ENCODE measurements at places on chromosomes 4 and X.

DNA sequence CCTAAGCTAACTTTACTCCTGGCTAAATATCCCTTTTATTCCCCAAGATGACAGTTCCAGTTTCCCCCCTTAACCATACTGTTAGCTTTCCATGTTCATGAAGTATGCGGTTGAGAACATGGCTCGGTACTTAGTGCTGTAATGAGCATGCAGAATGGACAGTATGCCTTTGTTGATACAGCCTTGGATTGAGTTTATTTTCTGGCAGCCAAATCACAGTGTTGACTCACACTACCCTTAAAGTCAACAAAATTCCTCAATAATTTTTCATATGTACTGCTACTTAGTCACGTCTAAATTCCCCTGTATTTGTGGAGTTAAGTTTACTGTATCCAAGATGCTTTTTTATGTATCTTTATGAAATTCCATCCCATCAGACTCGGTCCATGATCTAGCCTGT lies 1.4 kb upstream of the VEGFC start:
- DNase-seq = no peak

DNA sequence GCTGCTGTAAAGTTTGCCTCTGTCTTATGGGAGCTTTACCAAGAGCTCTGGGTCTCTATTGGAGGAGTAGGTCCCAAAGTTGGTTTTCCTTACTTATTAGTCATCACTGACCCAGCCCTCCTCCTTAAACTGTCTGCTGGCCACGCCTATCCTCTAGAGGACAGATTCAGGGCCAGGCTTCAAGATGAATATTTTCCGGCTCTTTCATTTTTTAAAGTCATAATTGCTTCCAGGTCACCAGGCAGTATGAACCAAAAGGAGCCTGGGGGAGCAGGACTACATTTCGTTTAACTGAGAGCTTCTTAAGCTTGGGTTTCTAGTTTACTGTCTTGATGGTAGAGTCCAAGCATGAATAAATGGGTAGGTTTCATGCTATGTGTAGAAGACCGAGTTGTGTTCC lies 13.7 kb downstream of the BCORL1 start:
- no peak for DNase-seq

- no peak for DNase-seq
Observed at GRCh38 chrX:97446298-97446882, 562.7 kb downstream of the RPA4 start.

GRCh38 chr4:165879641-165880040 lies 6.6 kb downstream of the TLL1 start:
- no peak for DNase-seq

DNA sequence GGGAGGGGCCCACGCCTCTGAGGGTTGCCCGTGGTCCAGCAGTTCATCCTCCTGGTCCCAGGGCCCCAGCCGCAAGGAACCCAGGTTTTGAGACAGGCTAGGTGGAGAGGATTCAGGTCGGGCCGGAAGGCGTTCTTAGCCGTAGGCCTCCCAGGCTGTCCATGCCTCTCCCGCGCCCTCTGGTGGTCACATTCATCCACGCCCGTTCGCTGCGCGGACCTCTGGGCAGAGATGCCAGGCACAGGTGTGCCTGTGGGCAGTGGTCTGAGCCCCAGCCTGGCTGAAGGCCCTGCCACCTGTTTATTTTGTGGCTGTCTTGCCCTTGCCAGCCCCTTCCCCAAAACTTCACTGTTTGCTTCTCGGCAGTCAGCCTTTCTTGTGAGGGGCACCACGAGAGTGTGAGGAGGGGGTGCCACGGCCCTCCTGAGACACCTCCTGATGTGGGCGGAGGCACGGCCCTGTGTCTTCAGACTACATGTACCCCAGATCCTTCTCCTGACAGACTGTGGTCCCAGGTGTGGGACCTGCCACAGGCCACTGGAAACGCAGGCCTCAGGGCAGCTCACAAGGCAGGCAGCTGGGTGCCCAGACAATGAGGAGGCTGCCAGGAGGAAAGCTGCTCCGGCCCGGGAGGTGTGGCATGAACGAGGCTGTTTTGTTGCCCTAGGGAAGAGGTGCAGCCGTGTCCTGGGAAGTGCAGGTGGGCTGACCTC lies 5.0 kb downstream of the UVSSA start:
- no peak for DNase-seq

GRCh38 chr4:81758574-81759264 lies 287.0 kb upstream of the RASGEF1B start:
- no peak for DNase-seq

DNA sequence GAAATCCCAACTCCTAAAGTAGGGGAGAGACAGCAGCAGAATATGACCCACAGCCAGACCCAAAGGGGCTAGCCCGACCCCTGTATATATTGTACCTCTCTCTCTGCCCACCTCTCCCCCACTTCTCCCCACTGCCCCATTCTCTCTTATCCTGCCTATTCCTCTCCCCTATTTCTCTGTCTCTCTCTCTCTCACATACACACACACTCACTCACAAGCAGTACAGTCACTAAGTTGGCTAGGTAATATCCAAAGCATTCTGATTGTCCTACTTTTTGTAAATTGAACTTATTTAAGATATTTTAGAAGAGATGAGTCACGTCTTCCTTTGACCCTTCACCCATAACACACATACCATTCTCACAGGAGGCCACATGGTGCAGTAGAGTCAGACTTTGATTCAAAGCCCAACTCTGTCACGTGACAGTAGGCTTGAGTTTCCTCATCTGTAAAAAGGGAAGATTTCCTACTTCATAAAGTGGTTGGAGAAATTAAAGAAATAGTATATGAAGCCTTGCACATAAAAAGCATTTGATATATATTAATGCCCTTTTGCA lies 29.5 kb downstream of the SRPX2 start:
- no peak for DNase-seq

GRCh38 chrX:19912-20571 lies 261.1 kb upstream of the PLCXD1 start:
- peak; percentile 52 for DNase-seq

DNA sequence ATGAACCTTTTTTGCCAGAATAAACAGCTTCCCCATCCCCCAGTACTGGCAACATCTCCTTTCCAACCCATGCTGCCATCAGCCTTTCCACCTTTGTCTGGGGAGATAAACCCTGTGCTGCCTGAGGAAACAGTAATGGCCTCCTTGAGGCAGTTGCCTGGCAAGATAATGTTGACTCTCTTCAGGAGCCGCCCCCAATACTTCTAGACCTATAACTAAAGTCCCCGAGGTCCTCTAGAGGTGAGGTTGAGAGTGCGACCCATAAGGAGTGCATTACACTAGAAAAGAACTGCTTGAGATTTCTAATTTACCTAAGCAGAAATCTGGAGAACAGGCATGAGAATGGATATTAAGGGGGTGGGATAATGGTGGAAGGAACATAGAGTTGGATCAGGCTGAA lies 963.2 kb upstream of the PCDH7 start:
- DNase-seq = no peak

DNA sequence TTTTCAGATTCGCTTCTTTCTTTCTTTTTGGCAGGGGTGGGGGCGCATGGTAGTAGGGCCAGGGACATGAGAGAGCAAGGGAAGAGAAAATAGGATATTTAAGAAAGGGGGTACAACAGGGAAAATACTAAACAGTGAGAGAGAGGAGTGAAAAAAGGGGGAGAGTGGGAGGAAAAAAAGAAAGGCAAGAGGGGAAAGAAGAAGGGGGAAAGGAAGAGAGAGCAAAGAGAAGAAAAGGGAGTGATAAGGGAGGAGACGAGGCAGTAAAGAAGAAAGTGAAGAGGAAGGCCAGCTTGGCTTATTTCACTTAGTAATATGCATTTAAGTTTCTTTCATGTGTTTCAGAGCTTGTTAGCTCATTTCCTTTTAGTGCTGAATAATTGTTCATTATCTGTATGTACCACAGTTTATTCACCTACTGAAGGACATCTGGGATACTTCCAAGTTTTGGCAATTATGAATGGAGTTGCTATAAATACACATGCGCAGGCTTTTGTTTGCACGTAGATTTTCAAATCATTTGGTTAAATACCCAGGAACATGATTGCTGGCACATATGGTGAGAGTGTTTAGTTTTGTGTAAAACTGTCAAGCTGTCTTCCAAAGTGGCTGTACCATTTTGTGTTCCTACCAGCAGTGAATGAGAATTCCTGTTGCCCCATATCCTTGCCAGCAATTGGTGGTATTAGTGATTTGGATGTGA lies 37.3 kb downstream of the CASP6 start:
- DNase-seq = no peak

- DNase-seq = no peak
Observed at GRCh38 chr4:26583538-26583864, 383 bp upstream of the TBC1D19 start.

DNA sequence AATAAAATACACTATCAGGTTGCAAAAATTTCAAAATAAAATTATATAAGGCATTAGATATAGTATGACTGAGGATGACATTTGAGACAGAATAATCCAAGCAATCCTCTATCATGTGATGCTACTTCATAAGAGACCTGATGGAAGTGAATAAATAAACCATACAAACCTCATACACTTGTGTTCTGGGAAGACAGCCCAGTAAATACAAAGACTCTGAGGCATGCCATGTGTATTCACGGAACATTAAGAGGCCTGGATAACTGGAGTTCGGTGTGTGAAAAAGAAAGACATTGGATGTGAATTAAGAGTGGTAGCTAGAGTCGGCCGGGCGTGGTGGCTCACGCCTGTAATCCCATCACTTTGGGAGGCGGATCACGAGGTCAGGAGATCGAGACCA lies 364.2 kb downstream of the ADAM29 start:
- DNase-seq = no peak

- DNase-seq = no peak
Observed at GRCh38 chr4:37803348-37803973, 23.0 kb upstream of the PGM2 start.

- DNase-seq = no peak
Observed at GRCh38 chr4:67910585-67910905, 26.7 kb upstream of the TMPRSS11D start.

- no peak for DNase-seq
Observed at GRCh38 chrX:34629572-34629971, 27.5 kb downstream of the TMEM47 start.

GRCh38 chr4:78799551-78800495 lies 23.7 kb downstream of the BMP2K start:
- DNase-seq = no peak

GRCh38 chrX:10633722-10634121 lies 13.3 kb upstream of the MID1 start:
- no peak for DNase-seq

DNA sequence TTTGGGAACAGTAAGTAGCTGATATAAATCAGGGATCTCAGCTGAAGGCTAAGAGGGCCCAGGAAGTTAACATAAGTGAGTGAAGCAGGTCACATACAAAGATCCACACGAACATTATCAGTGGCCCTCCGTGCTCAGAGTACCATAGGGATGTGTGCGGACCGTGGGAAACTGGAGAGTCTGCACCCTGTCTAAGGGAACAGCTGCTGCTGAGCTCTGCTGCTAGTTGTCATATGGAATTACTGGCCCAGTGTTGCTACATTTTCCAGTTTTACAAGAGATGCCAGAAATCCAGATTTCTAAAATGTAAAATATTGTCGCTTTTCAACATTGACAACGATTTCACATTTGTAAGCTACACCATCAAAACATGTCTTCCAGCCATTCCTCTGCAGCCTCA lies 90.5 kb downstream of the RTL5 start:
- DNase-seq = peak; percentile 40

DNA sequence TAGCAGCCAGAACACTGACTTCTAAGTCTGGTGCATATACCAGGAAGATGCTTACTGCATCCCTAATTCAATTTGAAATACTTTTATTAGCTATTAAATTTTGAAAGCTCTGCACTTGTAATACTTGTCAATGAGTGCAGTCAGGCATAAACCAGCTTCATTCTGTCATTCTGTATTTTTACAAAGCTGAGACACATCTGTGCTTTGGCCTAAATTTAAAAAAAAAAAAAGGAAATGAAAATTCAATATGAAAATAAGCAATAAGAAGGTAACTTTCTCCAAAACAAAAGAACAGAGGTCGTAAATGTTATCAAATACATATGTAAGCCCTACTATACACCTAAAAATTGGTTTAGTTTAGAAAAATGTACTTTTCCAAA lies 7.0 kb downstream of the SMIM14 start:
- no peak for DNase-seq

DNA sequence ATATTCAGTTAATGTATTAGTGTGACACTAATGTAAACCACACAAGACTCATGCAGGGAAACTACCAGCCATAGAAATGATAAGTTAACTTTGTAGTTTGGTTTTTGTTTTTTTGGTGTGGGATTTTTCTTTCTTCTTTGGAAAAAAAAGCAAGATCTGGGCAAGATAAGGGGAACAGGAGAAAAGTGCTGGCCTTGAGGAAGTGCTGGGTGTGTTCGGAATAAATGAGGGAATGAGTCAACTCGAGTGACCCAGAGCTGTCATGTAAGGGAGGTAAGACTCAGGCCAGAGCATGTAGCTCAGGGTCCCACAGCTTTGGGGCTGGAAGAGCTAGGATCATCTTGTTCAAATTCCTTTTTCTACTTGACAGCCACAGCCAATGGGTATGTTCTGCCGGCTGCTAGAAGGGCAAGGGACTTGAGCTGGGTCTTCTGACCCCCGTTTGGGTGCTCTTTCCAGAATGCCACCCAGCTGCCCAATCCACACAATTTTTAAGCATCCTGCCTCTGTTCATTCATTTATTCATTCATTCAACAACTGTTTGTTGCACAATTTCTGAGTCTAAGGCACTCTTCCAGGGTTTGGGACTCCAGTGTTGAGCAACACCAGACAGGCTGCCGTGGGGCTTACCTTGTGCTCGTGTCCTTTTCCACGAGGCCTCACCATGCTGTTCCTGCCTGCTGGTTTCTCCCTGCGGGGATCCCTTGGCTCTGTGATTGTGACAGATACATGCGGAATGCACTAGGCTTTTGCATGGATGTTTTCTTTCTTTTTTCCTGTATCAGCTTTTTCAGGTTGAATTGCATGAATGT lies 54.5 kb downstream of the CLDN34 start:
- DNase-seq = no peak

- DNase-seq = no peak
Observed at GRCh38 chr4:85610450-85610849, 135.5 kb downstream of the ARHGAP24 start.

- no peak for DNase-seq
Observed at GRCh38 chr4:176569301-176569700, 223.4 kb downstream of the VEGFC start.

DNA sequence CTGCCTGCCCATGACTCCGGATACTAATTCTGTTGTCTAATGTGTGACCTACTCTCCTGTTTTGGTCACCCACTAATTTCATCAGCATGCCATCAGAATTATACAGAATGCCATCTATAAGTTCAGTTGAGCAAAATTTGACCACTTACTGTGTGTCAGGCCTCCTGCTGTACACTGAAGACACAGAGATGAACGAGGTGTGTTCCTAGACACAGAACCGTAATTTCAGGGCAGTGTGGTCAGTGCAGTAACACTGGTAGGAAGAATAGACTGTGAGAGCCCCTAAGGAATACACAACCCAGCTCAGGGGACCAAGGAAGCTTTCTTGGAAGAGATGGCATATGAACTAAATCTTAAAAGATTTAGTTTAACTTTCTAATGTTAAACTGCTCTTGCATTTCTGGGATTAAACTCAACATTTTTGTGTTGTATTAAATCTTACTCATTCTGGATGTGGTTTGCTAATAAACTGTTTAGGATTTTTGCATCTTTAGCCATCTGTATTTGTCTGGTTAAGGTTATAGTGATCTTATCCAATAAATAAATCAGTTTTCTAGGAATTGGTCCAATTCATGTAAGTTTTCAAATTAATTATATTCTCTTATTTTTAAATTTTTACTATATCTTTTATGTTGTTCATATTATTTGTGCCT lies 34.3 kb downstream of the KANTR start:
- no peak for DNase-seq

- DNase-seq = no peak
Observed at GRCh38 chr4:182807767-182808548, 109.2 kb downstream of the DCTD start.

GRCh38 chr4:77437079-77437478 lies 168.5 kb upstream of the CXCL13 start:
- DNase-seq = no peak

Data from coronary artery (tissue), 2 donors.